ENCODE measurements at places on chromosomes 16 and 17.

DNA sequence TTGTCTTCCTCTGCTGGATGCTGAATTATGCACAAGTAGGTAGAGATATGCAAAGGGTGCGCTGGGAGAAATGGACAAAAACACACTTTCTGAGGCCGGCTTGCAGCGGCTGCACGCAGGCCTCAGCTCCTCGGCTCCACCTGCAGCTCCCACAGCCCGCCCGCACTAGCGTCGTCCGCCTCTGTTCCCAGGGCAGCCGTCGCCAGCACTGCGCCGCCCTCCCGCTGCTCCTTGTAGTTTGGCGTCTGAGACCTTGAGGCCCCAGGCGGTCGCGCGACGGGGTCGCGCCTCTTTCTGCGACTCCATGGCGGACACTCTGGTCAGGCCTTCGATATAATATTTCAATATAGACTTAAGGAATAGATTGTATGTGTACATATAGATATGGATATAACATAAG, 24.8 kb downstream of the SLFN12 start:
- DNase-seq, result no peak

- peak; percentile 16 for DNase-seq
These were observed 82.6 kb downstream of the DYNLRB2 start for GRCh38 chr16:80623376-80623775.

DNA sequence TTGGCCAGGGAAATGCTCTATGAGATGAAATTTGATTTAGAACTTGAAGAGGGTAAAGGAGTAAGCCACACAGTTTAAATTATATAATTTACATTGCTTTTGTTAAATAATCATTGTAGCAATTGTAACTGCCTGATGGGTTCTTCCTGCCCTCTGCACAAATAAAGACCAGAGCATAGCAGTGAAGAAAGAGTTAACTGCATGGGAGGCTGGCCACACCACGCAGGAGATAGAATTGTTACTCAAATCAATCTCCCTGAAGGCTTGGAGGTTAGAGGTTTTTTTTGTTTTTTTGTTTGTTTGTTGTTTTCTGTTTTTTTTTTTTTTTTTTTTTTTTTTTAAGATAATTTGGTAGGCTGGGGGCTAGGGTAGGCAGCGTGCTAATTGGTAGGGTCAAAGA, 467.0 kb upstream of the GOT2 start:
- DNase-seq, result no peak

GRCh38 chr16:87702325-87702811, 63.4 kb downstream of the KLHDC4 start:
- DNase-seq, result no peak

DNA sequence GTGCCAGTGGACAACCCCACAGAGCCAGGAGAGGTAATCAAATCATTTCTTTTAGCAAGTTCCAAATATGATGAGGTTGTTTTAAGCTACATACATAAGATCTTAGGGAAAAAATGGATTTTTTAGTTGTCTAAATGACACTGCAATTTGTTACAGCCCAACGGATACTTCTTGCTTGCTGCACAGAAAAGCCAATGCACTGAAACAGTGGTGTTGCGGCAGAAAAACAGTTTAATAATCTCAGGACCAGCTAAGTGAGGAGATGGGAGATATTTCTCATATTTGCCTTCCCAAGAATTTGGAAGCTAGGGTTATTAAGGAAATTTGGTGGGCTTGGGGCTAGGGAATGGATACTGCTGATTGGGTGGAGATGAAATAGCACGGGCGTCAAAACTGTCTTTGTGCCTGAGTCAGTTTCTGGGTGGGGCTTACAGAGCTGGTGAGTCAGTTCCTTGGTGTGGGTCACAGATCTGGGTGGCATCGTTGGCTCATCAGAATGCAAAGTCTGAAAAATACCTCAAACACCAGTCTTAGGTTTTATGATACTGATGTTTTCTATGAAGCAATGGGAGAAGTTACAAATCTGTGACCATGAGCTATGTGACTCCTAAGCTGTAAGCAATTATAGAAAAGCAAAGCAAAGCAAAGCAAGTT, 255.4 kb downstream of the IRX3 start:
- DNase-seq, result no peak

GRCh38 chr17:27554911-27555310, 76.1 kb upstream of the LGALS9 start:
- DNase-seq, result no peak

- no peak for DNase-seq
These were observed 17.1 kb upstream of the FAM83G start for GRCh38 chr17:19021622-19022083.

DNA sequence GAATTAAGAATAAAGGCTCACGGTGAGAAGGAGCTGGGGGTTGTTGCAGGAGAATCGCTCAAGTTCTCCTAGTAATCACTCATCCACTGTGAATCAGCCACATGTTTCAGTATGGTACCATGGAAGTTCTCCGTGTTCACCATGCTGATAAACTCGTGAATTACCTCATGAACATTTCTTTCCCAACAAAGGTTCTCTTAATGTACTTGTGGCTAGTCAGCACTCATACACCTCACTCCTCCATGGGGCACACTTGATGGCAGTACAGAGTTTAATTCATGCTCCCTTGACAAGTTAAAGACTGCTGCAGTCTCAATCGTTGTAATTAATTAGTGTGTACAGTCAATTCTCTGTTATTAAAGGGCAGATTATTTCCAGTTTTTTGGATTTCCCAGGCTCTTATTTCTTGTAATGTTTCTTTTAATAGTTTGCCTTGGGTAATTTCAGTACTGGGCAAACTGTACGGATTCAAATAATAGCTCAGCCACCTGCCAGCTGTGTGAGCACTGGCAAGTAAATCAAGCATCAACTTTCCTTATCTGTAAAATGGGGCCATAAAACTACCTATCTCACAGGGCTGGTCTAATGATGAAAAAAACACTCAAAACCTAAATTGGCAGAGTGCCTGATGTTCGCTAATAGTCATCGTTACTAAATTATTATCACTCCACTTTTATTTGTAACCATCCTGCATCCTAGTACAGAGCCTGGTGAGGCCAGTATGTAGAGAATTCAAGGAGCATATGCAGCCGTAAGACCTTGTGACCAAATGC, 6.1 kb downstream of the GOT2 start:
- no peak for DNase-seq

- no peak for DNase-seq
These were observed 7.7 kb downstream of the MXRA7 start for GRCh38 chr17:76702941-76703637.

- DNase-seq, result no peak
These were observed 60.0 kb downstream of the HS3ST3B1 start for GRCh38 chr17:14360856-14361255.

- no peak for DNase-seq
These were observed 161.7 kb upstream of the SOX9 start for GRCh38 chr17:71959154-71959553.

DNA sequence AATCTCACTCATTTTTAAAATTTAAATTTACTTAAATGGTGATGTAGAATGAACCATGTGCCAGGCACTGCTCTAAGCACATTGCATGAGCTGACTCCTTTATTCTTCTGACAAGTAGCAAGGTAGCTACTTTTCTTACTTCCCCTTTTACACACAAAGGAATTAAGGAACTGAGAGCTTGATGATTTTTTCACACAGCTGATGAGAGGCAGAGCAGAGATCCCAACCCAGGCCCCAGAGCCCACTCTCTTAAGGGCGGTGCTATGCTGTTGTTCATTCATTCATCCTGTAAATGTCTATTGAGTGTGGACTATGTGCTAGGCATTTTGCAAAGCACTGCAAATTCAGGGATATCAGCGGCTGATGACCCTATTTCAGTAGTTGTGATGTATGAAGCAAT, 17.9 kb downstream of the SEC14L5 start:
- DNase-seq, result no peak

DNA sequence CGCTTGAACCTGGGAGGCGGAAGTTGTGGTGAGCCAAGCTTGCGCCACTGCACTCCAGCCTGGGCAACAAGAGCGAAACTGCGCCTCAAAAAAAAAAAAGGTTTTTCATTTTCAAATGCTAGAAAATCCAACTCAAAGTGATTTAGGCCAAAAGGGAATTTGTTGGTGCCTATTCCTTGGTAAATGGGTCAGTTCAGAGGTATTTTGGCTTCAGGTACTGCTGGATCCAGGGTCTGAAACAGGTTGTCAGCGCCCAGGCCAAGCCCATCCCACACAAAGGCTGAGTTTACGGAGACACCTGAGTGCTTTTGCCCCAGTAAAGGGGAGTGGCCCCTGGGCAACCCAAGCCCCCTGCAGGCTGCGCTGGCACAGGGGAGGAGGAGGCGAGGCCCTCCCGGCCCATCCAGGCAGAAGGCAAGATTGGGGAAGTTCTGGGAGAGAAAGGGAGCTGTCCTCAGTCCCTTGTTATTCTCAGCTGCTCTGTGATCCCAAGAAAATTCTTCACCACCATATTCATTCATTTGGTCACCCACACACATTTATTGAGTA, 8.5 kb upstream of the JPH3 start:
- DNase-seq, result no peak

DNA sequence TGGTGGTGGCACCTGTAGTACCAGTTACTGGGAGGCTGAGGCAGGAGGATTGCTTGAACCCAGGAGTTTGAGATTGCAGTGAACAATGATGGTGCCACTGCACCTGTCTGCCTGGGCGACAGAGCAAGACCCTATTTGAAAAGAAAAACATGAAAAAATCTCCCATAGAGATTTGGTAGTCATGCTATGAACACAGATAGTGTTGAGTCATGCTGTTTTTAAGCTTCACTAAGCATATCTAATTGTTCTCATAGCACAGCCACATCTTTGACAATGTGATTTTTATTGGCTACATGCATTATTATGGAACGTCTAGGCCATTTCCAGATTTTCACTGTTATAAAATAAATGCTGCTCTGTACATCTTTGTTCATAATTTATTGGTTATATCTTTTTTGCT, 6.0 kb downstream of the IL34 start:
- no peak for DNase-seq

- no peak for DNase-seq
These were observed 96.3 kb downstream of the TMEM114 start for GRCh38 chr16:8493972-8494371.

DNA sequence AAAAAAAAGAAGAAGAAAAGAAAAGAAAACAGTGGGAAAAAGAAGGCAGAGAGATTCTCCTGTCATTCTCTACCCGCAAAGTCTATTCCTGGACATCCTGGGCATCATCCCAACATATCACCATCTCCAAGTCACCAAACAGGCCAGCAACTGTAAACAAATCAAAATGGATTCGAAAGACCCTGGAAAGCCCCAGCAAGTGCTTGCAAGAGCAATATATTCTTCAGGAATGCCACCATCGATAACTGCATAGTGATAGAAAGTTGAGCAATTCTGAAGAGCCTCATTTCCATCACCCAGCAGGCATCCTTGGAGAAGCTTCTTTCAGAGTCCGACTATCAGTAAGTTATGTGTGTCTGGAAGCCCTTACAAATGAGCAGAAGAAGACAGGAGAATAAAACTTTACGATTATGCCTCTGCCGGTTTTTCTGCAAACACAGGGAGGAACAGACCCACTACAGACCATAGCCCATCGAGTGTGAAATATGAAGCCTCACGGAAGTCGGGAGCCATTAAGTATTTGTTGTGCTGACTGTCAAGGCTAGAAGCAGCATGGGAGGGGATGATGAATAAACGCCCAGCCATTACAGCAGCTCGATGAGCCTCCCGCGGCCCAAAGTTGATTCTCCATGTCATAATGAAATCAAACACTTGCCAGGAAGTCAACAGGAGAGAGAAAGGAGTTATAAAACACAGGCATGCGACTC, 64.5 kb upstream of the SEC14L1 start:
- no peak for DNase-seq

DNA sequence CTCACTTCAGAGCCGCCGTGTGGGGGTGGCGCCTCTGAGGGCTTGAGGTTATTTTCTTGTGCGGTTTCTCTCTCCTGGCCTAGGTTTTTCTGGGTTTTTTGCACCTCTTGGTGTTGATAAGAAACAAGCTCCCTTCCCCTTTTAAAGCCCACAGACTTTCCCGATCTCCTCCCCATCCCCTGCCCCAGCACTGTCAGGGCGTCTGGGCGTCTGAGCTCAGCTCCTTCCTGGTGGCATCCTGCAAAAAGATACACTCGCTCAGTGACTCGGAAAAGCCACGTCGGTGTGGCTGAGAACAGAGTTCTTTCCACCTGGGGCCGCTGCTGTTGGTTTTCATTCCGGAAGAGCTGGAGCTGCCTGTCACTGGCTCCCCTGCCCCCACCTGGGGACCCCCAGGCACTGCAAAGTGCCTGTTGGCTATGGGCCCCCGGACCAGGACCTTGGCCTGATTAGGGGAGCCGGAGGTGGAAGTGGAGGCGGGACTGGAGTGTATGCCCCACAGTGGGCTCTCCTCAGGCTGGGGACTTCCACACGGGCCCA, 14.5 kb downstream of the BAIAP2 start:
- DNase-seq, result no peak

GRCh38 chr17:71440513-71440912, 680.3 kb upstream of the SOX9 start:
- no peak for DNase-seq

DNA sequence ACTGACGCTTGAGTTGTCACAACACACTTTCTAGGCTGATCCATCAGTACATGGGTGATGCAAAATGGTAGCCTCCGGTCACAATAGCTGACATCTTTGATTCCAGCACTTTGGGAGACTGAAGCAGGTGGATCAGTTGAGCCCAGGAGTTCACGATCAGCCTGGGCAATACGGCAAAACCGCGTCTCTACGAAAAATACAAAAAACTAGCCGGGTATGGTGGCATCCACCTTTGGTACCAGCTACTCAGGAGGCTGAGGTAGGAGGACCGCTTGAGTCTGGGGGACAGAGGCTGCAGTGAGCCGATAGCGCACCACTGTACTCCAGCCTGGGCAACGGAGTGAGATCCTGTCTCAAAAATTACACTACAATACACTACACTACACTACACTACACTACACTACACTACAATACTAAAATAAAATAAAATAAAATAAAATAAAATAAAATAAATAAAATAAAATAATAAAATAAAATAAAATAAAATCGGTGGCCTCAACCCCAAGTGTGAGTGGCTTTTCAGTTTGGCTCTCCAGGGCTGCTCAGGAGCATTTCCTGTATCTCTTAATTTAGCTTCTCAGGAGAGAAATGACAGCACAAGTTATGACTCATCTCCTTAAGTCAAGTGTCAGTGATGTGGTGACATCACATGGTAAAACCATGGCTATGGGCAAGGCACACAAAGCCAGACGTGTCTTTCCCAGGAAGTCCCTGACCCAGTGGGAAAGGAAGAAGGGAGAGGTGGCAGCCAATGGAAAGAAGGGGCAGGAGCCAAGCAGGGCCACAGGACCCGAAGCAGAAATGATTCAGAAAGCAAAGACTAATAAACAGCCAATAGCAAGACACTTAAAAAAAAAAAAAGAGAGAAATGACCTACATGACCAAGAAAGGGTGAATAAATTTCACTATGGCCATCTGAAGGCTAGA, 75.3 kb upstream of the TBC1D3K start:
- peak; percentile 54 for DNase-seq

- peak; percentile 83 for DNase-seq
These were observed 36.8 kb downstream of the CHD9 start for GRCh38 chr16:53091466-53092211.

- DNase-seq, result no peak
These were observed 9.0 kb downstream of the GAA start for GRCh38 chr17:80110447-80110812.

DNA sequence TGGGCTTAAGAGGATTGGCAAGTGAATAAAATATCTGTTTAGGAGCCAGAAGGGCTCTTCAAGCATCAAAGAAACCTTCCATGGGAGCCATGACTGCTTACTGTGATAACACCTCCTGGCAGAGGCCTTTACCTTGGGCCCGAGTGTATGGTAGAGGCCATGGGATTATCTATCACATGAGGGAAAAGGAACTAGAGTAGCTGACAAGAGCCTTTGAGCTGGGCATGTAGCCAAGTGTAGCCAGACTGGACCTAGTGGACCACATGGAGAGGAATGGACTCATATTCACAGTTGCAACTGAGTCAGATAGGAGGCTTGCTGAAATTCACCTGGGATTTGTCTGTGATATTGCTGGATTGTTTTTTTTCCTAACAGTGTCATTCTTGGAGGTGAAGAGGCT, 276.0 kb upstream of the ZFHX3 start:
- DNase-seq, result no peak

Data from GM04503 (cell line).